Stimulated activated CD4-positive, alpha-beta T cell treated with anti-CD3 and anti-CD28 coated beads, Interleukin-1b, Interleukin-23, amount 100 ng/mL, for 1 hour (primary cell): ENCODE measurements at places on chromosomes 3 and 15.

GRCh38 chr15:49145651-49146609, 9.5 kb downstream of the COPS2 start:
- DNase-seq: no peak

DNA sequence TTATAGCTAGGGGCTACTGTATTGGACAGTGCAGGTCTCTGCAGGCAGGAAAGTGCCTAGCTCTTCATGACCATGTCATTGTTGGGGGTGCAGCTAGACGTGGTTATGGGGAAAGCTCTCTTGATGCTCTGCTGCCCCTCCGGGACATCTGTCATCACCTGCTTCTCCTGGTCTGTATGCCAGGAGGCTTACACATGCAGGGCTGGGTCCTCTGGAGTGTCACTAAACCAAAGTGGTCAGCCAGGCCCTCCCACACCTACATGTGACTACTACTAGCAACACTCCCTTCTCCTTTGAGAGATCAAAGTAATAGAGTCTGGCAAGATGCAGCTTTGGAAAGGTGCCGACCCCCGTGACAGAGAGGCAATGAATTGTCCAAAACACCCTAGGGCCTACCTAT, 98.5 kb downstream of the SST start:
- no peak for DNase-seq

- DNase-seq: no peak
These were observed 10.0 kb downstream of the PLXND1 start for GRCh38 chr3:129596194-129597086.

DNA sequence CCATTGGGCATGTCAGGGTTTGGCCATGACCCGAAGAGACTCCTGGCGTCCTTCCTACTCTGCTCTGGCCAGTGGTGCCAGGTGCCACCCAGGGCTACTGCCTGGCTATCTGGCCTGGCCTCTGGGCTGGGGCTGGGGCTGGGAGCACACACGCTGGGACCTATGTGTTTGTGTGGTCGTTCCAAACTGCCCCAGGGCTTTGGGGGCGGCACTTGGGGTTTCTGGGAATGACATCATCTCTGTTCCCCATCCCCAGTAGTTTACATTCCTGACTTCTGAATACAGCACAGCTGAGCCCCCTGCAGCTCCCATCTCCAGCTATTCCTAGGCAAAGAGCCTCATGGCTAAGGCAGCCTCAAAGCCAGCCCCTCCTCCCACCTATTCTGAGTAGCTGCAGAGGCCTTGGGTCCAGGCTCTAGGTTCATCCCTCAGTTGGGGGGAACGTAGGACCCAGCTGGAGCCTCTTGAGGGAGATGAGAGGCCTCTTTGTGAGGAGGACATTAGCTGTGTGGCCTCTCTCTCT, 24.3 kb downstream of the PLEKHO2 start:
- no peak for DNase-seq
